Hepatic stellate cell (primary cell): ENCODE measurements at places on chromosomes 5 and 9.

DNA sequence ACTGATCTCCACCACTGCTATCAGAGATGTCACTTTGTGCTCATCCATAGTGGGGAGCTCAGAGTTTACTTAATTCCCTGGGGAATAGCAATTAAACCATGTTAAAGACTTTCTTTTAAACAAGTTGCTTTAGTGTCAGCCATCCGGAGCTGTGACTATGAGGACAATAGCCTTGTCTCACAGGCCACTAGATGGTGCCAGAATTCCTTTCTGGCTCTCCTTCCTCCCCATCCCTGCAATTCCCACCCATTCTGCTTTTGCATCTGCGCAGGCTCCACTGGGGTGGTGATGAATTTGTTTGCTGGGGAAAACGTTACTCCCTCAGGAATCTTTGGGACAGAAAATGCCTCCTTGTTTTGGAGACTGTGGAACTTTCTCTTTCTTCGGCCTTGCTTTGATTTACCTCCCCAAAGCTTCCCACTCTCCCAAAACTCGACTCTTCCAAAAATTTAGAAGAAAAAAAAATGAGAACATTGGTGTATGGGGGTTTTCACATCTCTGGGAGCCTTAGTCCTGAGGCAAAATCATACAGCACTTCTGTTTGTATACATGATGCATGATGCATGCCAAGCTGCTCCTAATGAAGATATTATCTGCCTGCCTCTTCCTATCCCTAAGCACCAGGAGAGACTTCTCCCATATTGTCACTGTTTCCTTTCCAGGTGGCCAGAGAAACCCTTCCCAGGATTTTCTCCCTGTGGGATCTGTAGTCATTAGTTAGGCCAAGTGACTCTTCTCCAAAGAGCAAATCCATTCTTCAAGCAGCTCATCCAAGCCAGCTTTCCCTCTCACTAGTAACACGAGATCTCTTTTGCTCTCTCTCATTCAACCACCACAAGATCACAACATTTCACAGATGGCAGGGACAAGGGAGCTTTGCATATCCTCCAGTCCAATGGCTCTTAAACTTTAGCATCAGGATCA is 466.1 kb downstream of the TLR4 start:
- peak; percentile 5 for DNase-seq

DNA sequence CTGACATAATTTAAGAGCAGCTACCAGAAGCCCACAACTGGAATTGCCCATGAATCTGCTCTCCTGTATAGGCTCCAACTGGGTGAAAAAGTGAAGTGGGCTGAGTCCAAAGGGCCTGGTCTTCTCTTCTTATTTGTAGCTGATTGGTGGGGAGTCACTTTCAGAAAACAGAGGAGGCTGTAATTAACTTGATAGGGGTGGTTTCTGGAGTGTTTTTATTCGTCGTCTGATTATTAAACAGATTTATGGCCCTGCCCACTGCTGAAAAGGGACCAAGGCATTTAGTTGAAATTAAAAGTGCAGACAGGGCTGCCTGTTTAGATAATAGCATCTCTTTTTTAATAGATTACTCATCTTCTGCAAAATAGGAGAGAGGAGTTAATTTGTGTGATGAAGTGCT is 81.0 kb upstream of the SAP30L start:
- DNase-seq = no peak

- no peak for DNase-seq
Measured at GRCh38 chr9:80555782-80556325, 984.1 kb downstream of the TLE4 start.

DNA sequence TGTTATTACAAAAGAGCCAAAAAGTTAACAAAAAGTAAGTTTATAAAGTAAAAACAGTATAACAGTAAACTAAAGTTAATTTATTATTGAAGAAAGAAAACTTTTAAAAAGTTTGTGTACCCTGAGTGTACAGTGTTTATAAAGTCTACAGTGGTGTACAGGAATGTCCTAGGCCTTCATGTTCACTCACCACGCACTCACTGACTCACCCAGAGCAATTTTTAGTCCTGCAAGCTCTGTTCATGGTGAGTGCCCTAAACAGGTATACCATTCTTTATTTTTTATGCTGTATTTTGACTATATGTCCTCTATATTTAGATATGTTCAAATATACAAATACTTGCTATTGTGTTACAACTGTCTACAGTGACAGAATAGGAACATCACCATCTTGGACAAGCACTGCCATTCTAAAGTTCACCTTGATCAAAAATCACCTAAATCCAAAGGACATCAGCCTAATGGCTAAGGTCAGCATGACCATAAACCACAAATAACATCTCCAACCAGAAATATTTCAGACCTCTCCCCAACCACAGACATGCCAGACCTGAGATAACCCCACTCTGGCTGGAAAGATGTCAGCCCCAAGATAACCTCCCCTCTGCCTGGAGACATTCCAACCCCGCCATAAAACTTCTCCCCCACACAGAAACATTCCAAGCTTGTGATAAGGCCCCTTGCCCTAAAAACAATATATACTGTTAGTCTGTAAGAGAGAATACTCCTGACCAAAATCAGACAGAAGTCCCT is 56.1 kb downstream of the AGXT2 start:
- DNase-seq = no peak

DNA sequence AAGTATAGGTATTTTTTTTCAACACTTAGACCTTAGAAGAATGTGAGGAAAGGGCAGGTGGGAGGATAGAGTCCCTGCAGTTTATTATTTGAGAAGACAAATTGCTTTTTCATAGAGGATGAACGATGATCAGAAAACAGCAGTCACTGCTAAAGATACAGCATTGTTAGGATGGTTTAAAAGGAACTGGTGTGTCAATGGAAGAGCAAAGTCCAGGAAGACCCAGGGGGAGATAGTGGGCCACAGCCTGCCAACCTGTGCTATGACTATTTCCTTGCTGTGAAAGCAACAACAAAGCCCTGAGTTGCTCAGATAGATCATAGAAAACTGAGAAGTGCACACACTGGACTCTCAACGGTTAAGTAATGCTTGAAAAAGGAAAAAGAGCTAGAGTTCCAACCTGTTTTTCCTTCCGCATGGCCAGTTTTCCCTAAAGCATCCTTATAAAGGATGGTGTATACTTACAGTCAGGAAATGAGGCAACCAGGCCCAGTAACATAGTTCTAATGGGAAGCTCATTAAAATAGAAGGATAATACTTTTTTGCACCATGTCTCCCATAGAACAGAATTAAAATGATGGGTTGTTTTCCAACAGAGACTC is 153.8 kb downstream of the CEMIP2 start:
- DNase-seq = no peak

DNA sequence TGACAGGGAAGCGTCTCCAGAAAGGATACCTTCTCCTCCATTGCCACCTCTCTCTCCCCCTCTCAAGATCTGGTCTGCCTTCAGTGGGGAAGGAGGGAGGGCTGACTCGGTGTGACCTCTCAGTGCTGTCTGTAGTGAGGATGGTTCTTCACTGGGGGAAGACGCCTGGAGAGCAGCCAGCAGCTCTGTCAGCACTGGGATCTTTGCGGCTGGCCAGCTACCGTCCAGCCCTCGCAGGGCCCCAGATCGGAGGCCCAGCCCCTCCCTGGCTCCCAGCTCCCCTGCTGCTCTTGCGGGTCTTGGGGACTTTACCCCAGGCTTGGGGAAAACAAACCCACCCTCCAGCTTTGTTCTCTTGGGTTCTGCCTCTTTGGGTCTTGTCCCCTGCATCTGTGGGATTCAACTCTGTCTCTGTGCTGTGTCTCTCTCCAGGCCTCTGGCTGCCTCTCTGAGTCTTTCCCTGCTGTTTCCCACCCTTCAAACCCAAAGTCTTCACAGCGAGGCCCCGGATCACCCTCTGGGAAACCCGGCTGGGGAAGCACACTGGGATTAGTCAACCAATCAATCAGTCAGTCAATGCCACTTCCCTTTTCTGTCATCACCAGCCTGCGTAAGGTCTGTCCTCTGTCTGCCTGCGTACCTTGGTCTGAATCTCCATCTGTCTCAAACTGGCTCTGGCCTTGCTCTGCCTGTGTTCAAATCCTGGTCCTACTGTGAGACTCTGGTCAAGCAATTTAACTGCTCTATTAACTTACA is 23.0 kb downstream of the FGF18 start:
- DNase-seq = peak; percentile 21

DNA sequence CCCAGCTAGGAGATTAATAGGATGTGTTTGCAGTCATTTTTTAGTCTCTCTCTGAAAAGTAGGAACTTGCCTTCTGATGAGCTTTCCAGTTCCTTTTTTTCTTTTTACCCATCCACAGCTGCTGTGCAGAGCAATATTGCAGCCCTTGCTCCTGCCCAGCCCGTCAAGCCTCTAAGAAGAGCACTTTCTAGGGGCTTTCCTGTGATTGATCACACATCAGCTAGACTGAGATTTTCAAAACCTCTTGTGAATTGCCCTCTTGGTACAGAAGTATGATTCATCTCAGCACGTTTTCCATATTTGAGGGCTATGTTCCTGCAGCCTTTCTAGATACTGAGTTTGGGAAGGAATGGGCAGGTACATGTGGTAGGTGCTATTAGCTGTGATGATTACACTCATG is 93.9 kb downstream of the GALNT10 start:
- DNase-seq = no peak

- DNase-seq = no peak
Measured at GRCh38 chr9:21097817-21098216, 20.1 kb upstream of the IFNB1 start.

GRCh38 chr5:56480705-56481427 is 247.7 kb upstream of the ANKRD55 start:
- peak; percentile 53 for DNase-seq

DNA sequence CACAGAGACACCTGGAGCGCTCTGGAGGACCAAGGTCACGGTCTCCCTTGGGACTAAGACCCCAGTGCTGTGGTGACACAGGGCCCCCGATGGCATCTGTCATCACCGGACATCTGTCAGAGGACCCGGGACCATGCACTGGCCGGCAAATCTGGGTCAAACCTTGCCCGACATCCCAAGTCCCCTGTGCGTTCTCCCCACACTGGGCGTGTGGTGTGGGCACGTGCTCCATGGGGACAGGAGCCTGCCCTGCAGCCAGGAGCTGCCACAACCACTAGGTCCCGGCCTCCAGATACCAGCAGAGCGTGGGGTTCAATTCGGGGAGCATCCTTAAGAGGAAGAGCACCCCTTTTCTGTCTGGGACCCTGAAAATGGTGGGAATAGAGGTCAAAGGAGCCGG is 3.5 kb downstream of the AGPAT2 start:
- no peak for DNase-seq

DNA sequence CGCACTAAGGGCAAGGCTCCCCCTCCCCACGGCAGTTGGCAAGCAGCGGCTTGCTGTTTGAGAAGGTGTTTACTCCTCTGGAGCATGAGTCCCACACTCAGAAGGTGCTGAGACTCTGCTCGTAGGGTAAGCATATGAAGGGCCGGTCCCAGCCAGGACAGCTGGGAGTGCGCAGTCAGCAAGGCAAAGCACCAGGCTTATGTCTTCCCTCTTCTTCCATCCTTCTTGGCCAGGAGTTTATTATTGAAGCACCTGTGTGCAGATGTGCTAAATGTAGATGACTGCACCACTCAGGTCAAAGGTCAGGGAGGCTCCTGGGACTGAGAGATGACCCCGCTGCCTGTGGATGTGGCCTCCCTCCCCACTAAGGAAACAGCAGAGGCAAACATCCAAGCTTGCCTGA is 27.0 kb upstream of the CDKN2AIPNL start:
- no peak for DNase-seq

DNA sequence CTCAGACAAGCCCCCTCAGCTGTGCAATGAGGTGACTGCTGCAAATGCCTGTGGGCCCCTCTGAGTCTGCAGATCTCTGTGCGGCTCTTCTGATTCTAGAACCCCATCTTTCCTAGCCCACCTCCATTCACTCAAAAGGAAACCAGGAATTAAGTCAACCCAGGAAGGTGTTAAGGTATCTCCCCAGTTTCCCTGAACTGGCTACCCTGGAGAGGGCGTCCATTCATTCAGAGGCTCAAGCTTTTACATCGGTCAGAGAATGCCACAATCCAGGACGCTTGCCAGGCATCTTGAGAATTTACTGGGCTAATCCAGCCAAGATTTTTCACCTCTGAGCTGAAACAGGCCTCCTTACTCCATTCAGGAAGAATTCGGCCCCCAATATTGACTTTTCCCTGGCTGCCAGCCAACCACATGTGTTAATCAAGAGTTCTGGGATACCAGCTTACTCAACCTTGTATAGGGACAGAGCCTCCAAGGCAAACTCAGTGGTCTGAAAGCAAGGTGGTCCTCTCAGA is 889 bp upstream of the ADAMTS12 start:
- peak; percentile 53 for DNase-seq

GRCh38 chr5:177309351-177310191 is 2.1 kb downstream of the MXD3 start:
- peak; percentile 78 for DNase-seq

DNA sequence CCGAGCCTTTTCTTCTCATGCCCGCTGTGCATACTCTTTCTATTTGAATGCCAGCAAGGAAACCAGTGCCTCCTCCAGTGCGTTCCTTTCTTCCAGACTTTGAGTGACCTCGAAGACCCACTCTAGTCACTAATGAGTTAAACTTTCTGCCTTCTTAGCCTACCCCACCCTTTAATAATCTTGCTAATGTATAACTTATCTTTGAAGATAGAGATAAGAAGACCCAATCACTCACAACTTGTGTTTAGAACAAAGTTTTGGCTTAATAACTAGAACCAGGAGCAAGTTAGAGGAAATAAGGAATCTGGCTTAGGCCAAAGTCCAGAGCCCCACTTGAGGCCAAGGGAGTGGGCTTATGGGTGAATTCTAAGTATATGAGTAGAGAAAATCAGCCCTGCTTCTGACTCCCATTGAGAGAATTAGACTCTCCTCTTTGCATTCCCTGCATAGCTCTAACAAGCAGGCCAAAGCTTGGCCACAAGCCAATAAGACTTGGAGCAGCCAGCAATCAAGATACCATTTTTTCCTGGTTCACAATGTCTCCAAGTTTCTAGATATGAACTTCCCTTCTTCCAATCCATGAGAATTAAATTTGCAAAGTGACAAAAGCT is 181.5 kb upstream of the PIK3R1 start:
- peak; percentile 13 for DNase-seq

DNA sequence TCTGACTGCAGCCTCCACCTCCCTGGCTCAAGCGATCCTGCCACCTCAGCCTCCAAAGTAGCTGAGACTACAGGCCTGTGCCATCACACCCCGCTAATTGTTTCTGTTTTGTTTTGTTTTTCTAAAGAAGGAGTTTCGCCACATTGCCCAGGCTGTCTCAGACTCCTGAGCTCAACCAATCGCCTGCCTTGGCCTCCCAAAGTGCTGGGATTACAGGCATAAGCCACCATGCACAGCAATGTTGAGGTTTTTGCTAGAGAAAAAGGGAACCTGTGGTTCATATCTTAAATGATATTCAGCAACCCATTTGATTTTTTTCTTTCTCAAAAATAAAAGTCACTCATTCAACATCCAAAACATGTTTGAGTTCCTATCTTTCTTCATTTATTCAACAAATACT is 20.4 kb upstream of the DELE1 start:
- no peak for DNase-seq
